RPMI7951 (cell line): ENCODE measurements at places on chromosomes 1 and 21.

GRCh38 chr1:93533677-93534076, 85.8 kb downstream of the FNBP1L start:
- no peak for DNase-seq

DNA sequence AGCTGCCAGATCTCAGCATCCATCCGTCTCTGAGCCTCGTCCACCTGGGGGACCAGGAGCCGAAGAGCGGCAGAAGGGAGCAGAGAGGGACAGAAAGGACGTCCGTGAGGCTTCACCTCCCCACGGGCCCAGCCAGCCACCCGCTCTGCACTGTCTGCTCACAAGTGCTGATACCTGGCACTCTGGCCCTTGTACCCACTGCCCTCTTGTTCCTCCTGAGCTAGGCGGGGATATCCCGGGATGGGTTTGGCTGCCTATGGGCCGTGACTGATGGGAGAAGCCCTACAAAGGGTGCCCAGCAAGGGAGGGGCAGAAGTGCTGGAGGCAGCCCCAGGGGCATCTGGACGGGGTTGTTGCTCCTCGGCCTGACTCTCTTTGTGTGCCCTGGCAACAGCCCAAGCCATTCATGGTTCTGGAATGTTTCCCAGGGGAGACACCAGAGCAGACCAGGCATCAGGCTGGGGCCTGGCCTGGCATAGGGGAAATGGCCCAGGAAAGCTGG, 57.6 kb downstream of the LDLRAD2 start:
- DNase-seq = peak; percentile 88

- DNase-seq = peak; percentile 69
Observed at GRCh38 chr1:171999756-172000155, 158.5 kb downstream of the DNM3 start.

DNA sequence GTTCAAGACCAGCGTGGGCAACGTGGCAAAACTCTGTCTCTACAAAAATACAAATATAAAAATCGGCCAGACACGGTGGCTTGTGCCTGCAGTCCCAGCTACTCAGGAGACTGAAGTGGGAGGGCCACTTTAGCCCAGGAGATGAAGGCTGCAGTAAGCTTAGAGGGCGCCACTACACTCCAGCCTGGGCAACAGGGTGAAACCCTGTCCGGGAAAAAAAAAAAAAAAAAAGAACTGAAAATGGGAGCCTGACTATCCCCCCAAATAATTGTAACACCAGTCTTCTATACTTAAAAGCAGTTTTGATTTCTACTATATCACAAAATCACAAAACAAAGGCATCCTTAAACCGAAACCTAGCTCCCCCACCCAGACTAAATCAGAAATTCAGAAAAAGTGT, 60.3 kb downstream of the CDC42BPA start:
- no peak for DNase-seq

DNA sequence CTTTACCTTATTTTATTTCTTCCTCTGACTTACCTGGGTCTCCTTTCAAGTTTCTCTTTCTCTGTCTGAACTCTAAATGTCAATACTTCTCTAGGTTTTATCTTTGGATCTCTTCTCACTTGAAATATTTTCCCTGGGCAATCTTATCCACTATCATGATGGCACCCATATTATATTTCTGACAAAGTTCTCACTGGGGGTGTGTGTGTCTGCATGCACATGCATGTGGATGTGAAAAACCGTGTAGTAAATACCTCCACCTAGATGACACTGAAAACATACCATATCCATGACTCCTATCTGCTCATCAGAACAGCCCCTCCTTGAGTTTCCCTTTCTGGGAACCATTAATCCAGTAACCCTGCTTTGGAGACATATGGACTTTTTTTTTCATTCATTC, 30.9 kb downstream of the DNASE2B start:
- DNase-seq = no peak

GRCh38 chr1:27556781-27557595, 47.0 kb downstream of the AHDC1 start:
- DNase-seq = peak; percentile 92

- no peak for DNase-seq
Observed at GRCh38 chr1:192739476-192740184, 69.2 kb upstream of the RGS2 start.

- no peak for DNase-seq
Observed at GRCh38 chr21:33334824-33335223, 10.1 kb downstream of the IFNAR1 start.

- no peak for DNase-seq
Observed at GRCh38 chr1:109910963-109911798, 532 bp downstream of the CSF1 start.

- DNase-seq = no peak
Observed at GRCh38 chr21:42360317-42360716, 6.0 kb downstream of the TFF1 start.

DNA sequence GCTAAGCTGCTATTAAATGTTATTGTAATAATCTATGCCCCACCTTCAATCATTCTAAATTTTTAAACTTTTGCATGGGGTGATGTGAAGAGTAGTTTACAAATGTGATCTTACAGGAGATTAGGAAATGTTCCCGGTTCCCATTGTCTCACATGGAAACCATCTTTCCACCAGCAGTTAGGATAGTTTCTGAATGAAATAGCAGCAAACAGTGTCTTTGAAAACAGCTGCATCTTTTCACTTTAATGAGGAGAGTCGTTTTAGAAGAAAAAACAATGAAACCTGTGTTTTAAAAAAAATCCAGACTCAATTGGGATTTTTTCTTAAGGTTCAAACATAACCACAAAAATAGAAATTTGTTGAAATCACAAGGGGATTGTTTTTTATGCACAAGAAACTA, 134.2 kb downstream of the TLR5 start:
- no peak for DNase-seq

DNA sequence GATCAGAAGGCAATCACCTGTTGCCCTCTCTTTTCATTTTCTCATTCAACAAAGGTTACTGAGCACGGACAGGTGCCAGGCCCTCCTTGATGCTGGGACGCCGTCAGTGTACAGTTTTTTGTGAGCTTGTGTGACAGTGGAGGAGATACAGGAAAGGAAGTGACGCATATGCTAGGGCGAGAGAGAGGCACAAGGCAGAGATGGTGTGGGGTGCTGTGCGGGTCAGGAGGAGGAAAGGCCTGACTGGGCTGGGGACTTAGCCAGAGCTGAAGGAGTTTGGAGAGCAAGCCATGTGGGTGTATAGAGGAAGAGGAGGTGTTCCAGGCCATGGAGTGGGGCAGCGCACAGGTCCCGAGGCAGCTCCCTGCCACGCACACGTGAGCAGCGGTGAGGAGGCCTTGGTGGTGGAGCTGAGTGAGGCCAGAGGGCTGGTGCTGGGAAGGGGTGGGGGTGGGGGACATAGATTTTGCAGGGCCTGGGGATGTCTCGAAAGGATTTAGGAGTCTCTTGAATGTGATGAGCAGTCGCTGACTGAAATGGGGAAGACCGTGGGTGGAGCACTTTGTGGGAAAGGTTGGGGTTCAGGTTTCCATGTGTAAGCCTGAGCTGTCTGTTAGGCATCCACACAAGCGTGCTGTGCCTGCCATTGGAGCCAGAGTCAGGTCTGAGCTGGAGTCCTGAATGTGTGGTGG, 46.0 kb downstream of the TRAPPC10 start:
- no peak for DNase-seq

DNA sequence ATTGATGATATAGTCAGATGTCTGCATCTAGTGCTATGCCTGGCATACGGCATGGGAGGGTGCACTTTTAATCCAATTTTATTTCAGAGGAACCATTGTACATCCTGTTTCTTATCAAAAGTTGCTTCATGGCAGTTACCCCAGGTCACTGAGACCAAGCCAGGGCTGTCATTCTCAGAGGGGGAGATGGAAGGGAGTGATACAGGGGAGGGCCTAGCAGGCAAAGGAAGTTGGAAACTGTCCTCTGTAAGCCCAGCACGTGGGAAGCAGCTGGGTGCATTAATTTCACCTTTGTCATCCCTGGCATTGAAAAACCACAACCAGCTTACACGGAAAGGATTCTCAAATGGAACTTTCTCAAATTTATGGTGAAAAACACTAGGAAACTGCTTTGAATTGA, 458.7 kb upstream of the ADAMTS5 start:
- DNase-seq = peak; percentile 95

GRCh38 chr1:27563591-27564471, 40.1 kb downstream of the AHDC1 start:
- peak; percentile 50 for DNase-seq

GRCh38 chr1:246513619-246514343, 6.7 kb upstream of the SMYD3 start:
- DNase-seq = no peak

DNA sequence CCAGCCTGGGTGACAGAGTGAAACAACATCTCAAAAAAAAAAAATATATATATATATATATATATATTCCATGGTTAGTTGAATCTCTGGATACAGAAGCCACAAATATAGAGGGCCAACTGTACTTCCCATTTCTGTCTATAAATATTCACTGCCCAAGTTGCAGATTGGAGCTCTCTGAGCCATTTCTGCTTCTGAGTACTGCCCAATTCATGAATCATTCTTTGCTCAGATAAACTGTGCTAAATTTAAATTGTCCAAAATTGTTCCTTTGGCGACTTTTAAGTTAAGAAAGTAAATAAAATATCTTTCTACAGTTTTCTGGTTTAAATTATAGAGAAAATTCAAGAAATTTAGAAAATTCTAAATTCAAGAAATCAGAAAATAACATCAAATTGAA, 23.2 kb upstream of the C1orf146 start:
- no peak for DNase-seq

DNA sequence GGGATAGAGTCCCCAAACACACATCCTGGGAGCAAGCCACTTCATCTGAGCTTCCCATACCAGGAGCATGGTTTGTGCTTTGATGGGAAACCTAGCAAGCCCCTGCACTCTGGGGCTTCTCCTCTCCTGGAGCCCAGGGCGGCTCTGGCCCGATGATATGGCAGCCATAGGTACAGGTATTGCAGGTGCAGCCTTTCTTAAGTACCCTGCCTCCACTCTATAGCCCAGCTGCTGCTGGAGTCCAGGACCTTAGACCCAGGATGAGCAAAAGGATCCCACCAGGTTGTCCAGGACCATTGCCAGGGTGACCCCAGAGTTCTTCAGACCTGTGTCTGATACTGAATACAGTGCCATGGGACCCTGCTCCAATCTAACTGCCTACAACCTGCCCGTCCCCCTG, 4.2 kb downstream of the C1orf226 start:
- DNase-seq = no peak

DNA sequence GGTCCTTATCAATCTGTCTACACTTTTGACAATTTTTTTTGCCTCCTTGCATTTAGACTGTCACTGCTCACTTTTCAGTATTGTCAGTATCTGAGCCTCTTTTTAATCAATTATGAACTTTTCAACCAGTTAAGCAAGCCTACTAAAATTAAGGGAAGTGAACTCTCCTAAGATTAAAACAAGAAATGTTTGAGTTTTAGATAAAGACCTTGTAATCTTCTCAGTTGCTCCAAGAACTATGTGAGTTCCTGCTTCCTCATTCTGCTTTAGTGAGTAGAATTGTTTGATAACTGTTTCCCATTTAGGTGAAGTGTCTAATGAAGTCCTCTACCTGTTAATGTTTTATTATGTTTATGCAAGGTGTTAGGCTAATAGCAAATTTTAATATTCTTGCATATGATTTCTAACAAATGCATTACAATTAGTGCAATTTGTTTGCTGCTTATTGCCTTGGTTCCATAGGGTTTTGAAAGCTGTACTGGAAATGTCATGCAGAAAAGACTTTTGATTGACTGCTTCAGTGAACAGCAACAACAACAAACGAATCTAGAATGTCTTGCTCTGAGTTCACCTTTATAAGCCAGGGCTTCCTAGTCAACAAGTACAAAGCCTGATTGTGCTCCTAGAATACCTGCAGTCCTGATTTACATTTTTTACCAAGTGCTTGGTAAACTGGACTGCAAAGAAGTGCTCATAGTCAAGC, 40.9 kb downstream of the PLA2G4A start:
- no peak for DNase-seq

DNA sequence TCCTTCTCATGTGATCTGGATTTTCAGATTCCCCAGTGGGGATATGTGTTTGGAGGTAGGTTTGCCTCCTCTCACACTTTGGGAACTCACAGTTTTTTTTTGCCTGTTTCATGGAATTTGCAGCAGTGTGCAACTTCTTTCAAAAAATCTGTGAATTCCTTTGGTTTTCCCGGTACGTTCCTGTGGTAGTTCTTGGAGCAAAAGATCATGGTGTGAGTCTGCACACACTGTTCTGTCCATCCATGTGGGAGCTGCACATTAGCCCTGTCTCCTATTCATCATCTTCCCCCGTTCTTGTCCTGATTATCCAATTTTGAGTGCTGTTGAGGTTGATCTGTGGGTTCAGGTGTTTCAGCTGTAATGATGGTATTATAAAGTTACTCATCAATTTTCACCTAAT, 30.3 kb upstream of the TACSTD2 start:
- DNase-seq = peak; percentile 42

GRCh38 chr1:215081661-215082531, 641 bp upstream of the KCNK2 start:
- no peak for DNase-seq

GRCh38 chr21:26061437-26061836, 109.1 kb downstream of the APP start:
- no peak for DNase-seq

DNA sequence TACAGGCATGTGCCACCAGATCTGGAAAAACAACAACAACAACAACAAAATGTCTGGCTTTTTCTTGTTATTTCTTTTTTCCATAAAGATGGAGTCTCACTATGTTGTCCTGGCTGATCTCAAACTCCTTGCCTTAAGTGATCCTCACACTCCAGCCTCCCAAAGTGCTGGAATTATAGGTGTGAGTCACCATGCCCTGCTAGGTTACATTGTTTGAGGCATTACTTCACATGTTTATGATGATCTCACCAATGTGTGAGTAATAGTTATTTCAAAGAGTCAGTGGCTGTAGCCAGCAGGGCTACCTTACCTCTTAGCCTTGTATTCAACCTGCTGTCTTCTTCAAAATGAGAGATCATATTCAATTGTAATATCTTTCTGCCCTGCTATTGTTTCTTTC, 445.7 kb downstream of the AMY1C start:
- no peak for DNase-seq

GRCh38 chr1:198700396-198700795, 61.6 kb downstream of the PTPRC start:
- no peak for DNase-seq

- DNase-seq = no peak
Observed at GRCh38 chr21:44458971-44459711, 3.8 kb downstream of the LRRC3 start.

DNA sequence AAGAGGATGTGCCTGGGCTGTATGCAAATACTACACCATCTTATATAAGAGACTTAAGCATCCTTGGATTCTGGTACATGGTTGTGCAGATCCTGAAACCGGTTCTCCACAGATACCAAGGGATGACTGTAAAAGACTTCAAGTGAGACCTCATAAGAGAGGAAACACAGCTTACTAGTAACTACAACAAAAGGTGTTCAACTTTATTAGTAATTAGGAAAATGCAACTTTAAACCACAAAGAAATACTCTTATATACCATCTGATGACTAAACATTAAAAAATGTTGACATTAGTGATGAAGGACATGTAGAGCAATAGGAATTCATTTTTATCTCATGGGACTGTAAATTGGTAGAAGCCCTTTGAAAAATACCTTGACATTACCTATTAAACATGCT, 102.7 kb downstream of the RASAL2 start:
- DNase-seq = no peak
